A549 treated with AZD2906 at 1 μM for 4 hours (cell line): ENCODE measurements at places on chromosomes 11 and 22. TPM values are rescaled to one million over a fixed set of nuclear protein-coding genes. Genes with fewer than 3 reads are reported as not detected.

Gene CARD16
- total RNA-seq = 0.17 to 0.20 TPM in 2 of 5 replicates, not detected in the others

Gene PLA2G3
- not detected in 5 replicates for total RNA-seq

Gene OR4D5
- total RNA-seq = not detected in 5 replicates

Gene BAIAP2L2
- 5.1 to 8.5 TPM (median 8.0 TPM) in 5 replicates for total RNA-seq

Gene P4HA3
- 38.3 to 57.4 TPM (median 50.5 TPM) in 5 replicates for total RNA-seq

Gene PGR
- total RNA-seq = not detected in 5 replicates

Gene CLTCL1
- 4.5 to 5.6 TPM (median 5.3 TPM) in 5 replicates for total RNA-seq

Gene ME3
- total RNA-seq = 14.0 to 20.1 TPM (median 17.5 TPM) in 5 replicates
